ENCODE measurements at places on chromosomes 16 and 17. TPM values are rescaled to one million over a fixed set of nuclear protein-coding genes. Genes with fewer than 3 reads are reported as not detected.

The CDH1 gene
- 0.05 TPM for total RNA-seq

The DNAH2 gene
- not detected for total RNA-seq

The CDIP1 gene
- 20.9 TPM for total RNA-seq

DNA sequence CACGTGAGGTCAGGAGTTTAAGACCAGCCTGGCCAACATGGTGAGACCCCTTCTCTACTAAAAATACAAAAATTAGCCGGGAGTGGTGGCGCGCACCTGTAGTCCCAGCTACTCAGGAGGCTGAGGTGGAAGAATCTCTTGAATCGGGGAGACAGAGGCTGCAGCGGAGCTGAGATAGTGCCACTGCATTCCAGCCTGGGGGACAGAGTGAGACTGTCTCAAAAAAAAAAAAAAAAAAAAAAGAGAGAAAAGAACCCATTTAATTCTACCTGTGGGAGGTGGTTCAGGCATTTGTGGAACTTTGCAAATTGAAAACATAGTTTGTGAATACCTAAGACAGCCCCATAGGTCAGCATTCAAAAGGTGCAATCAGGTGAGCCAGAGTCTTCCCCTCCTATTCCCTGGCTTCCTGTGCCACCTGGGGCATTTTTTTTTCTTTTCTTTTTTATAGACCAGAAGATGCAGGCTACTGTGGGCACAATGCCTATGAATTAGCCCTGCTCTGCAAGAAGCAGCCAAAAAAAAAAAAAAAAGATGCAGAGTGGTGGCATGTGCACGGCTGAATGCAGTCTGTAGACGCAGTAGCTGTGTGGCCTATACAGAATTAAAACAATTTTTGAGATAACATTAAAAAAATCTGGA lies 9.1 kb upstream of the SOCS3 start:
- DNase-seq: no peak

- DNase-seq: no peak
Observed at GRCh38 chr17:31622500-31622899, 231.0 kb downstream of the RAB11FIP4 start.

DNA sequence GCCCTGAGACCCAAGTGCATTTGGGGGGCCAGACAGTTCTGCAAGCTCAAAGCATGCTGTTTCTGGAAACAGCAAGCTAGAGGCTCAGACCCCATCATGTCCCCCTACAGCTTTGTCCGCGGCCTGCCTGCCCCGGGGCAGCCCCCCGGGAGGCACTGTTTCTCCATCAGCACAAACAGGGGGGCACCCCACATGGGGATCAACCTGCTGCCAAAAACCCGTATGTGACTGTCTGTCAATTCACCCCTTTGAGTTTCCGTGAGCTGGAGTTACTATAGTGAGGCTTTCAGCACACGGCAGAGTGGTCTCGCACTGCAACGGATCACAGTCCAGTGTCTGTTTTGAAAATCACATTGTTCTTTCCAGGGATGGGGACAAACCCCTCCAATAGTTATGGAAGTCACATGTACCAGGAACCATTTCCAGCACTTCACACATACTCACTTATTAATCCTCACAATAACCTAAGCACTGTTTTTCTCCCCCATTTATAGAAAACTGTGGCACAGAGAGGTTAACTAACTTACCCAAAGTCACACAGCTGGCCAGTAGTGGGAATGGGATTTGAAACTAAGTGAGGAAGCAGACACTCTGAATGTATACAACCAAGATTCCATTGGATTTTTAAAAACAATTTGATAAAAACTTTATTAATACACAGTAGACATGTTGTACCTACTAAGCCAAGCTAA lies 269.0 kb downstream of the C16orf95 start:
- no peak for DNase-seq

Data from M059J (cell line).